ENCODE measurements at places on chromosomes 2 and 18. TPM values are rescaled to one million over a fixed set of nuclear protein-coding genes. Genes with fewer than 3 reads are reported as not detected.
A peak's percentile ranks its signal among the peaks of the same experiment; 100 is the strongest.

GRCh38 chr2:18940184-18940583 lies 350.8 kb upstream of the NT5C1B start:
- DNase-seq, result no peak

Gene DQX1
- 0.14 TPM for total RNA-seq

- no peak for DNase-seq
These were observed 83.0 kb upstream of the LPIN2 start for GRCh38 chr18:3095921-3096320.

GRCh38 chr2:19255481-19255880 lies 102.9 kb downstream of the OSR1 start:
- no peak for DNase-seq

- DNase-seq, result no peak
These were observed 2.4 kb upstream of the INHBB start for GRCh38 chr2:120343433-120344105.

GRCh38 chr2:39913648-39914461 lies 134.8 kb upstream of the THUMPD2 start:
- DNase-seq, result peak; percentile 63

- no peak for DNase-seq
These were observed 215.3 kb upstream of the SESTD1 start for GRCh38 chr2:179479947-179480346.

DNA sequence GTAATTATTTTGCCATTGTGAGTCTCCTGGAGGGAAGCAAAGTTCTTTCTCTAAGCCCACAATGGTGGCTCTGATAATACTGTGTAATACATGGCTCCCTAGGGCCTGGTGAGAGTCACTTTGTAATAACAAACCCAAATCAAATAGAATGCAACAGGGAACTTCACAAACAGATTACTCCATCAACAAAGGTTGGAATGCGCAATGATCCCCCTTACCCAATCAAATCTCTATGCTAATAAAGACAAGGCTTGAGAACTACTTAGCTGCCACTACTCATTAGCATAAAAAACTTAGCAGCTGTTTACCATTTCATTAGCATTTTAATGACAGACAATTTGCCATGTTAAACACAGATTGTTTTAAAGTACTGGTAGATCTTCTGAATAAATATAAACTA lies 285.6 kb upstream of the SESTD1 start:
- no peak for DNase-seq

DNA sequence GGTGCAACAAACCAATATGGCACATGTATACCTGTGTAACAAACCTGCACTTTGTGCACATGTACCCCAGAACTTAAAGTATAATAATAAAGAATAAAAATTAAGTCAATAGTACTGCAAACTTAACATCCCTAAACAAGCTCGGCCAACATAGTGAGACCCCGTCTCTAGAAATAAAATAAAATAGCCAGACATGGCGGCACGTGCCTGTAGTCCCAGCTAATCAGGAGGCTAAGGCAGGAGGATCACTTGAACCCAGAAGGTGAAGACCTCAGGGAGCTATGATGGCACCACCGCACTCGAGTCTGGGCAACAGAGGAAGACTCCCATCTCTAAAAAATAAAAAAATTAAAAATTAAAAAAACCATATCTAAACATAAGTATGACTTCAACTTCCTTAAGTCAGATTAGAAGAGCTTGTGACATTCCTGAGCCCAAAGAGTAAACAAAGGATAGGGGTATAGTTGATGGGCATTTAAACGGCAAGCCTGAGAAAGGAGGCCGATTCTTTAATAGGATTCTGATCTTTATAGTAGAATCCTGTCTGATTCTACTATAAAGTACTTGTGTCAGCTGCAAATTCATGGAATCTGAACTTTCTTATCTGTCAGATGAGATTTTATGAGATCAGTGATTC lies 1.6 kb downstream of the FAM124B start:
- no peak for DNase-seq

All from thymus (tissue), 14 donors.